ENCODE measurements at places on chromosomes 6 and 20.

GRCh38 chr6:166351715-166352285 is 9.5 kb upstream of the SFT2D1 start:
- no peak for DNase-seq

- no peak for DNase-seq
Observed at GRCh38 chr6:90780141-90780540, 193.3 kb upstream of the MAP3K7 start.

- DNase-seq, result no peak
Observed at GRCh38 chr20:58374027-58374850, 14.8 kb upstream of the VAPB start.

DNA sequence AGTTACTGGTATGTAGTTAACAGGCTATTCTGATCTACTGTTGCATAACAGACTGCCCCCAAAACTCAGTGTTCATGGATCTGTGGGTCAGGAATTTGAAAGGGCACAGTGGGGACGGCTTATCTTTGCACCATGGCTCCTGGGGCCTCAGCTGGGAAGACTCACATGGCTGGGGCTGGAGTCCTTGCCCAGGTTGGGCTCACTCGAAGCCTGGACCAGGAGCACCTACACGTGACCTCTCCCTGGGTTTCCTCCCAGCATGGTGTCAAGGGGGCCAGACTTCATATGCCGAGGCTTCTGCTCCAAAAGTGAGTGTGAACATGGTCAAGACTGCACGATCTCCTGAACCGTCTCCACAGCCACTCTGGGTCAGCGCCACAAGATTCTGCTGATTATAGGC is 11.7 kb downstream of the SYNDIG1 start:
- no peak for DNase-seq

GRCh38 chr6:118746825-118747174 is 95.4 kb upstream of the CEP85L start:
- no peak for DNase-seq

- no peak for DNase-seq
Observed at GRCh38 chr6:93407186-93407585, 12.2 kb downstream of the EPHA7 start.

GRCh38 chr6:163999475-164000125 is 585.1 kb downstream of the QKI start:
- no peak for DNase-seq

DNA sequence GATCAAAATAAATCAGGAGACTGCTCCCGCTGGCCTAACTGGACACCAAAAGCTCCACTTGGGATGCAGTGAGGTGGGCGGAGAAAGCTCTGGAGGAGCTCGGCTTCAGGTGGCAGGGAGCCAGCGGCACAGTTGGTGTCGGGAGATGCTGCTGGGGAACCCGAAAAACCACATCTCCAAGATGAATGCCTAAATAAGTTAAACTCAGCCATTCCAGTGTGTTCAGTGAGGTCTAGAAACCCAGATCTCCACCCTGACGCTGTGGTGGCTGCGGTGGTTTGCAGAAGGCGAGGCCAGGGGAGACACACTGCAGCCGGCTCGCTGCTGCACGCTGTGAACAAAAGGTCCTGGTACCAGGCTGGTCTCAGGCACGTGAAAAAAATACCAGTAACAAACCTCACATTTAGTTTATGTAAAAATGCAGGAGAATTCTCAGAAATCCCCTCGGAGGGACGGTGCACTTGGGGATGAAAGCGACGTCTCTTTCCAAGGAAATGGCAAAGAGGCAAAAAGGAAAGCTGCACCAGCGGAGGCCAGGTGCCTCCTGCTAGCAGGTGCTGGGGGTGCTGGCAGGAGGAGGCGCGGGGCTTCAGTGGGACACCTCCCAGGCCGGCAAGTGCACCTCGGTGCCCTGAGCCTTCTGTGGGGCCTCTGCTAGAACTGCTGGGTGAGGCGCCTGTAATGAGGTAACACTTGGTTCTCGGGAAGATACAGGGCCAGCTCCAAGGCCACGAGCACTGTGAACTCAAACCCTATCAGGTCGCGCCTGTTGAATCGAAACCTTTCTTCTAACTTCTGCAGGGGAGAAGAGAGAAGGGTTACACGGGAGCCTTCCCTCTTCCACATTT is 3.6 kb downstream of the RPS21 start:
- DNase-seq, result no peak

Data from stimulated activated CD4-positive, alpha-beta T cell treated with anti-CD3 and anti-CD28 coated beads, Interleukin-1b, Interleukin-23, amount 100 ng/mL, for 24 hours (primary cell).